ENCODE measurements at places on chromosomes 5 and 9.

GRCh38 chr5:1336749-1337488, 8.0 kb downstream of the CLPTM1L start:
- no peak for DNase-seq

- DNase-seq, result no peak
These were observed 2034.6 kb upstream of the ACO1 start for GRCh38 chr9:30349526-30350513.

DNA sequence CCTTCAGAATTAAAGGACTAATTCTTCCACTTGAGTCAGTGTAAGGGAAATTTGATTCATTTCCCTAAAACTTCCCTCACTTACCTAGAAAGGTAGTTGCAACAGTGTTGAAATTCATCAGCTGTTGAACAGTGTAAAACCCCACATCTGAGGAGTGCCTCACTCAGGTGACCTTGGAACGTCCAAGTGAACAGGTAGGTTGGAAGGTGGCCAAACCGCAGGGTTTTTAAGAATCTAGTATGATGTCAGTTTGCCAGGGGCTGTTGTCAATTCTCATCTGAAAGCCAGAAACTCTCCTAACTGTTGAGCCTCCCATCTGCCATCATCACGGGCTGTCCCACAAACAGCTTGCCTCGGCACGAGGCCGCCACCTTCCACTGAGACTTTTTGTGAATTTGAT, 105.7 kb downstream of the TMEM174 start:
- DNase-seq, result no peak

GRCh38 chr9:89528540-89528939, 30.6 kb upstream of the SEMA4D start:
- DNase-seq, result no peak

DNA sequence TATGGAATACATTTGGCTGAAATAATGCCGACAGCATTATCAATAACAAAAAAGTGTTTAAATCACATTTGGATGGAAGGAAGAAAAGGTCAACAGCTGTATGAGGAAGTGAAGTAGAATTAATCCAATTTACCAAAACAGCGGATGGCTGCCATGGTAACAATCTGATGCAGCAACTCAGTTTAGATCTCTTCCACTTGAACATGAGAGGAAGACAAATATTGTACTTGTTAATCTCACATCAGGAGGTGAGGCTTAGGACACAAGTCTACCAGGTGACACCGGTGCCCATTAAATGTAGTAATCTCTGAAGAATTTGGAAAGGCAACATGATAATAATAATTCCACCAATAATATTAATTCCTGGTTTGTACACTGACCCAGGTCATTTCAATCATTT, 2.4 kb downstream of the RASEF start:
- no peak for DNase-seq

DNA sequence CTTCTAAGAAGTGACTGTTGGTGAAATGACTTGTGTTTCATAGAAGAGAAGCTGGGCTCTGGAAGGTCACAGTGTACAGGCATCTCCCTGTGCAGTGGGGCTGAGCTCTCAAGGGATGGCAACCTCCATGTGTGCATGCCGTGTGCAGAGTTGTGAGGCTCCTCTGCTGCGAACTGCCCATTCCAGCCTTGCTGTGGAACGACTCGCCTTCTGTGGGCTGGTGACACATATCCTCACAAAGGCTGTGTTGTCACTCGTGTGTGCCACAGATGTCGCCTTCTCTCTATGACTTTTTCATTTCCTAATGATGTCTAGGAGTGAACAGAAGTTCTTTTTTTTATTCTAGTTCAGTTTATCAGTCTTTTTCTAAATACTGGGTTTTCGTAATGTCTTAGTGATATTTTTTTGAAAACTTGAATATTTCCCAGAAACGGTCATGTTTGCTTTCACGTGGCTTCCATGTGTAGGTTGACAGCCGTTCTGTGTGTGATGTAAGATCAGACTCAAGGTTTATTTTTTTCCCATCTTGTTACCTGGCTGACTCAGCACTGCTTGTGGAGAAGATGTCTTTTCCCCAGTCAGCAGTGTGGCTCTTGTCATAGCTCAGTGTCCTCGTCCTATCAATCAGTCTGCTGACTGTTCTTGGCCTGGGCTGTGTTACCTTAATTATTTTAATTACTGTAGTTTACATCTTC, 57.3 kb upstream of the CACNA1B start:
- DNase-seq, result no peak

GRCh38 chr9:28320616-28321015, 747.3 kb upstream of the C9orf72 start:
- no peak for DNase-seq

DNA sequence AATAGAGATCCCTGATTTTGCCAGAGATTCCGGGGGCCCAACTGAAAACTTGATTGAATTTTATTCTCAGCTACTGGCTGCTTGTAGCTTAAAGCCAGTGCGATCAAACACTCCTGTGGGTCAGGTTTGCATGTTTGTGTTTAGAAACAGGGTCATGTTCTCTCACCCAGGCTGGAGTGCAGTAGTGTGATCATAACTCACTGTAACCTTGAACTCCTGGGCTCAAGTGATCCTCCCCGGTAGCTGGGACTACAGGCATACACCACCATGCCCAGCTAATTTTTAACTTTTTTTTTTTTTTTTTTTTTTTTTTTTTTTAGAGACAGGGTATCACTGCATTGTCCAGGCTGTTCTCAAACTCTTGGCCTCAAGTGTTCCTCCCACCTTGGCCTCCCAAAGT, 66.6 kb downstream of the LRRC70 start:
- no peak for DNase-seq

GRCh38 chr5:124477577-124477976, 268.9 kb downstream of the ZNF608 start:
- DNase-seq, result no peak

GRCh38 chr5:109387408-109387974, 22.3 kb downstream of the PJA2 start:
- DNase-seq, result no peak

DNA sequence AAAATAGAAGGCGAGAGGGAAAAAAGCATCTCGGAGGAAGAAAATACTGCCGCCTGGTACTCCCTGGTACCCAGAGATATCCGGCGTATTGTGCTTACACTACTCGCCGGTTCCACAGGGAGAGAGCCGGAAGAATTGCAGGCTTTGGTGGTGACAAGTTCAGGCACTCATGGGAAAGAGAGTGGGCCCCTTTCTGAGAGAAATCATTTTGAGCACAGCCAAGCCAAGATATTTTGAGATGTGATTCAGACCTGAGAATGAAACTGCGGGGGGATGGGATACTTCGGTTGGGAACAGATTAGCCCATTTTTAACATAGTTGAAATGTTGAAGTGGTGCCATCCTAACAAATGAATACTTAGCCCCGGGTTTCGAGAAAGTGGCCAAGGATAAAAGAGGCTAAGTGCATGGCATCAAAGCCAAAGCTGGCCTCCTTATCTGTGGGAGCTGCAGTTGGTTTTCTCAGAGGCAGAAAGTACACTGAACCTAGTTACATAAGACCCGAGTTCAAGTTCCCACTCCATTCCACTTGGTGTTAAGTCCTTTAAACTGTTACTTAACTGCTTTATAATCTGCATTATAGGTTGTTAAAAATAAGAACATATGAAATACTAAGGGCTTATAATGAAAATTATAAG, 62.7 kb downstream of the SLC1A3 start:
- DNase-seq, result no peak

DNA sequence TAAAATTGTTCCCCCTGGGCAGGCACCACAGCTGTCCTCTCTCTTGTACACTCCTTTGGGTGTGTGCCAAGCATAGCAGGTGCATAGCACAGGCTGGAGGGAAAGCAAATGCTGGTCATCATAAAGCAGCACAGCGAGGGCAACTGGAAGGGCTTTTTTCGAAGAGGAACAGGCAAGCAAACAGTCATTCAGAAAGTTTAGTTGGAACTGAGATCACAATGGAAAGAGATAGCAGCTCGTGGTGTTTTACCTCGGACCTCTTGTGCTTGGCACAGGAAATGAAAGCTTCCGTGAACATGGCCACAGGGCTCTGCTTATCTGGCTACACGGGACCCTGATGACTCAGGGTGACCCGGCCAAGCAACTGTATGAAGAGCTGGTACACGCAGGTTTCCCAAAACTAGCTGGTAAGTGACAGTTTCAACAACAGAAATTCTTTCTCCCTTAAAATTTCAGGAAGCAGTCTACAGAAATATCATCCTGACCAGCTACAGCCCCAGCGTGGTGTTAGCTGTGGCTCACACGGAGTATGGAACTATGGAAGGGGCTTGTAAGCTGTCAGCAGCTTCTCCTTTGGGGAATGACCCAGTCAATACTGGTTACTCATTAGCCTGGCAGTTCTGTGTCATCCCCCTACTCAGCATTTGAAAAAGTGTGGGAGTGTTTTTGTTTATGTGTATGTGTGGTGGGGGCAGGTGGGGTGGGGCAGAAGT, 48.1 kb downstream of the POC5 start:
- peak; percentile 54 for DNase-seq

DNA sequence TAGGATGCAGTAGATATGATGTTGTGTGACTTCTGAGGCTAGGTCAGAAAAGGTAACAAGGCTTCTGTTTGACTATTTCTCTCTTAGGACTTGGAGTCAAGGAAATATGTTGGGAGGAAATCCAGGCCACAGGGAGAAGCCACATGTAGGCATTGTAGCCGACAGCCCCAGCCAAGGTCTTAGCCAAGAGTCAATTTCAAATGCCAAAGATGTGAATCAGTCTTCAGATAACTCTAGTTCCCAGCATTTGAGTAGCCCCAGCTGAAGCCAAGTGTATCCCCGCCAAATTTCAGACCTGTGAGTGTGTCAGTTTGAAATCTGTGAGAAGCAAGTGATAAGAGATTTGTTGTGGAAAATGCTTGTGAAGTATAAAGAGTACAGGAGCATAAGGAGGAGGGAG, 38.1 kb upstream of the ISL1 start:
- DNase-seq, result no peak

DNA sequence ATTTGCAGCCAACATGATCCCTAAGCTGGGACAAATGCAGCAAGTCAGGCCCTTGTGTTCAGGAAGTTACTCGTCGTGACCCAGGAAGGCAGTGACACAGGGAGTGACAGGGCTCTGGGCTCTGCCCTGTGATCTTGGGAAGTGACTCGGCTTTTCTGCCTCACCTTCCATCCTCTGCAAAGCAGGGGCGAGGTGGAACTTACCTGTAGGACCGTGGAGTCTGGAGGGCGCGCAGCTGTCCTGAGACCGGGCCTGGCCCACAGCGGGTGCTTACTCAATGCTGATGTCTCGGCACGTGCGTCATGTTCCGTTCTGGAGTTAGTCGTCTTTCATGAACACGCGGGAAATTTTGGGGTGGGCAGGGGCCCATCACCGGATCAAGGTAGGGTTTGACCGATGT, 22.8 kb upstream of the LPCAT1 start:
- no peak for DNase-seq

- no peak for DNase-seq
These were observed 1.7 kb upstream of the EFNA5 start for GRCh38 chr5:107672211-107673038.

DNA sequence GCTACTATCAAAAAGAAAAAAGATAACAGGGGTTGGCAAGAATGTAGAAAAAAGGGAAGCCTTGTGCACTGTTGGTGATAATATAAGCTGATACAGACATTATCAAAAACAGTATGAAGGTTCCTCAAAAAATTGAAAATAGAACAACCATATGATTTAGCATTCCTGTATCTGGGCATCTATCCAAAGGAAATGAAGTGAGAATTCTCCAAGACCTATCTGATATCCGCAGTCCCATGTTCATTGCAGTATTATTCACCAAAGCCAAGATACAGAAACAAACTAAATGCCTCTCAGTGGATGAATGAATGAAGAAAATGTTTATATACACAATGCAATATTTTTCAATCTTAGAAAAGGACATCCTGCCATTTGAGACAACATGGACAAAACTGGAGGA, 1943.3 kb downstream of the MAT2B start:
- no peak for DNase-seq

- DNase-seq, result no peak
These were observed 181.9 kb upstream of the TRPM3 start for GRCh38 chr9:71303351-71303750.

DNA sequence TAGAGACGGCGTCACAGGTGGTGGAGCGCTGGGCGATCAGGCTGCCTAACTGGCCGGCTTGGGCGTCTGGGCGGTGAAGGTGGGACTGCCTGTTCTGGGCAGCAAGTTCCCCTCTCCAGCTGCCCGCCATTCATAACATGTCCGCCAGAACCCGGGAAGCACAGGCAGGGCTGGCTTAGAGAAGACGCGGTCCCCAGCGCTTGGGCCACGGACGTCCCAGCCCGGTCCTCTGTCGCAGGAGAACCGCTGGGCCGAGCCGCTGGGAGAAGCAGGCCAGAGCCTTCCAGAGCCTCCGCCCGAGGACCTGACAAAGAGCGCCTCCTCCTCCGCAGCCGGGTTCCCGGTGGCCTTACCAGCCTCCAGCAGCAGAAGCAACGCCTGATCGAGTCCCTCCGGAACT, 15.2 kb upstream of the HAND1 start:
- DNase-seq, result no peak

- peak; percentile 70 for DNase-seq
These were observed 52.1 kb downstream of the IL31RA start for GRCh38 chr5:55903121-55903701.

Data from CD4-positive, alpha-beta T cell treated with Interleukin-10 for 1 hour (primary cell).